GM23338 (cell line): ENCODE measurements at places on chromosomes 11 and 22. TPM values are rescaled to one million over a fixed set of nuclear protein-coding genes. Genes with fewer than 3 reads are reported as not detected.

DNA sequence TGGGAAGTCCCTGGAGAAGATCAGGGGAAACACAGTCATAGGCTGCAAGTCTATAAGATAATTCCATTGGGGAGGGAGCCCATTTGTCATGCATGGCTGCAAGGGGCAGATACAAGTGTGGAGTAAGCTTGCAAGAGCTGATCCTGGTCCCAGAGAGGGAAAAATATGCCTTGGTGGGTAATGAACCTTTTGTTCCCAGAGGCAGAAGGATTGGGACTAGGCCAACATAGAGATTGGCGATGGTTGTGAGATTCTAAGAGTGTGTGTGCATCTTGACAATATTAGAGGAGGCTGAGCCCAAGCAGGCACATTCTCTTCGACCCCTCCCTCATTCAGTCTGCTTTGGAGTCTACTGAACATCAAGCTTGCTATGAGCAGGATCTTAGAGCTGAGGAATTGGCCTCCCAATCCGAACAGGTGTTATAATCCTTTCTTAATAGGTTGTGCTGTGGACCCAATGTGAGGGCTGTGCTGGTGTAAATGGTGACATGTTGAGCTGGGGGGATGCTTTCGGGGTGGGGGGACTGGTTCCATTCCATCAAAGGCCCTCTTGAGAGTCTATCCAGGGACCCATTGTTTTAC is 18.4 kb downstream of the MIAT start:
- no peak for DNase-seq
- H3K27me3 ChIP-seq: no peaks in the 10 kb centered on the region
- H3K36me3 ChIP-seq: no peaks in the 10 kb centered on the region

GRCh38 chr11:15770798-15771414 is 585.4 kb downstream of the SOX6 start:
- no peaks in the 10 kb centered on the region for H3K27me3 ChIP-seq
- no peak overlapping the region for H3K27ac ChIP-seq

DNA sequence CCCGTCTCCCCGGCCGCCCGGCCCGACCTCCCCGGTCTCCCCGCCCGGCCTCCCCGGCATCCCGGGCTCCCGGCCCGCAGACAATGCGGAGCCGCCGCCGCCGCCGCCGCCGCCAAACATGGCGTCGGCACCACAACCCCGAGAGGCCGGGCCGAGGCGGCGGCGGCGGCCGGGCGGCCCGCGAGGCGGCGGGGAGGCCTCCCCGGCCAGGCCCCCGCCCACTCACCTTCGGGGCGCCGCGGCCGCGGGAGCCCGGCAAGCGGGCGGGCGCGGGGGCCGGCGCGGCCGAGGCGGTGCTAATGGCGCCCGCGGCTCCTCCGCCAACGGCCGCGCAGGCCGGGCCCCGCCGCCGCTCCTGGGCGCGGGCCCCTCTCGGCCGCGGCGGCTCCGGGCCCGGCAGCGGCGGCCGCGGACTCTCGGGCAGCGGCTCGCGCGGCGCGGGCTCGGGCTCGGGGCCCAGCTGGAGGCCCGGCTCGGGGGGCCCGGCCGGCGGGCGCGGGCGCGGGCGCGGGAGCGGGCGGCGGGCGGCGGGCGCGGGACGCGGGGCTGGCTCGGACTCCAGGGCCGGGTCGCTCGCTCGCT is 311 bp downstream of the BRD1 start:
- 0 out of 2 replicates have a peak, but pooled peaks cover 4% of the 10 kb centered on the region for H3K27me3 ChIP-seq
- no peak for DNase-seq
- no peak overlapping the region for H3K27ac ChIP-seq
- H3K4me1 ChIP-seq: peaks cover 8% of the 10 kb centered on the region; the same call in 1 of the 2 replicates
- peak overlapping the region; percentile 91 for H3K4me3 ChIP-seq
- H3K36me3 ChIP-seq: peaks cover 6% of the 10 kb centered on the region; the same call in 1 of the 2 replicates

DNA sequence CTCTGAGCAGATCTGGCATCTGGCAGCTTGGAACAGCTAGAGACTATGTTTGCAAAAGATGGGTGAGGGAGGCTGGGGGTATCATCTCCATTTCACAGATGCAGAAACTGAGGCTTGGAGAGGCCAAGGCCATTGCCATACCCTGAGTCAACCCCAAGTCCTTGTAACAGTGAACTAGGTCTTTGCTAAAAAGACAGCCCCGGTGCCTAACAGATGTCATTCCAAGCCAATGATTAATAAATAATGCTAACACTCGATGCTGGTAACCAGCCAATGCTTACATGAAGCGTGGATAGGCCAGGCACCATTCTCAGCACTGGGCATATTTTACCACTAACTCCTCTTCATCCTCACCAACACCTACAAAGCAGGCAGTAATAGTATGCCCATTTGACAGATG is 164.0 kb downstream of the MN1 start:
- H3K36me3 ChIP-seq: no peaks in the 10 kb centered on the region
- peaks cover 33% of the 10 kb centered on the region for H3K4me1 ChIP-seq
- no peak overlapping the region for H3K27ac ChIP-seq
- no peak overlapping the region for H3K4me3 ChIP-seq
- DNase-seq: no peak
- no peaks in the 10 kb centered on the region for H3K27me3 ChIP-seq

DNA sequence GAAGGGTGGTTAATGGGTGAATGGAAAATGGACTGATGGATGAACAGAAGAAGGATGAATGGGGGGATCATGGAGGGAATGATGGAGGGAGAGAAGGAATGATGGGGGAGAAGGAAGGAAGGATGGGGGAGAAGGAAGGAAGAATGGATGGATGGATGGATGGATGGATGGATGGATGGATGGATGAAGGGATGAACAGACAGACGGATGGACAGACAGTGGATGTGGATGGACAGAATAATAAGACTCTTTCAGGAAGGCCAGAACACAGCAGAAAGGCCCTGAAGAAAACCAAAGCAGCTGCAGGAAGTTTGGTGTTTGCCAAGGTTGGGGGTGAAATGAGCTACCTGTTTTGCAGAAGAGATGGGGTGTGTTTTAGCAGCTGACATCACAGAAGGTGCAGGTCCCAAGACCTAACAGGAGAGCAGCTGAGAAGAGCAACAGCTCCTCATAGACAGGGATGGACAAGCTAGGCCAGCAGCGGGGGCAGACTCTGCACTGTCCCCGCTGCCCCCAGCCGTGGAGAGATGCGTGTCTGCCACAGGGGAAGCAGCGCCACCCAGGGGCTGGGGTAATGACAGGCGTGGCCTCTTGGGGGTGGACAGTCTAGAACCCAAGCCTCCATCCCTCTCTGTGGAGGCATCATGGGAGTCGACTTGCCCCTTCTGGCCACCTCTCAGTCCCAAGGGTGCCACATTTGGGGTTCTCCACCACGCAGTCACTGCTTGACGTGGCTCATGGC is 17.9 kb downstream of the C1QTNF6 start:
- H3K4me3 ChIP-seq: no peak overlapping the region
- H3K4me1 ChIP-seq: peaks cover 15% of the 10 kb centered on the region
- DNase-seq: no peak
- H3K27me3 ChIP-seq: no peaks in the 10 kb centered on the region

- H3K27me3 ChIP-seq: no peaks in the 10 kb centered on the region
- no peaks in the 10 kb centered on the region for H3K4me1 ChIP-seq
- no peak for DNase-seq
- H3K27ac ChIP-seq: 0 out of 2 replicates have a peak overlapping the region, but pooled peaks have one; percentile 76
- H3K4me3 ChIP-seq: no peak overlapping the region
- H3K36me3 ChIP-seq: peaks cover 78% of the 10 kb centered on the region
Measured at GRCh38 chr22:37870273-37870672, 21.1 kb downstream of the EIF3L start.

- DNase-seq: no peak
- no peak overlapping the region for H3K27ac ChIP-seq
- no peaks in the 10 kb centered on the region for H3K4me1 ChIP-seq
- no peak overlapping the region for H3K4me3 ChIP-seq
- no peaks in the 10 kb centered on the region for H3K27me3 ChIP-seq
Measured at GRCh38 chr22:29541845-29542244, 11.7 kb downstream of the THOC5 start.

- peaks cover 22% of the 10 kb centered on the region; the same call in 1 of the 2 replicates for H3K36me3 ChIP-seq
- no peaks in the 10 kb centered on the region for H3K27me3 ChIP-seq
- H3K27ac ChIP-seq: no peak overlapping the region
- DNase-seq: no peak
Measured at GRCh38 chr11:65713212-65713969, 1.3 kb downstream of the KAT5 start.

- no peak overlapping the region for H3K4me3 ChIP-seq
- H3K4me1 ChIP-seq: no peaks in the 10 kb centered on the region
- no peak overlapping the region for H3K27ac ChIP-seq
- no peaks in the 10 kb centered on the region for H3K36me3 ChIP-seq
- H3K27me3 ChIP-seq: no peaks in the 10 kb centered on the region
- no peak for DNase-seq
Measured at GRCh38 chr11:114191893-114192292, 104.3 kb upstream of the NNMT start.

GRCh38 chr11:26780376-26781085 is 58.7 kb upstream of the SLC5A12 start:
- no peaks in the 10 kb centered on the region for H3K36me3 ChIP-seq
- H3K4me3 ChIP-seq: no peak overlapping the region
- H3K27ac ChIP-seq: no peak overlapping the region
- no peaks in the 10 kb centered on the region for H3K4me1 ChIP-seq
- no peaks in the 10 kb centered on the region for H3K27me3 ChIP-seq

DNA sequence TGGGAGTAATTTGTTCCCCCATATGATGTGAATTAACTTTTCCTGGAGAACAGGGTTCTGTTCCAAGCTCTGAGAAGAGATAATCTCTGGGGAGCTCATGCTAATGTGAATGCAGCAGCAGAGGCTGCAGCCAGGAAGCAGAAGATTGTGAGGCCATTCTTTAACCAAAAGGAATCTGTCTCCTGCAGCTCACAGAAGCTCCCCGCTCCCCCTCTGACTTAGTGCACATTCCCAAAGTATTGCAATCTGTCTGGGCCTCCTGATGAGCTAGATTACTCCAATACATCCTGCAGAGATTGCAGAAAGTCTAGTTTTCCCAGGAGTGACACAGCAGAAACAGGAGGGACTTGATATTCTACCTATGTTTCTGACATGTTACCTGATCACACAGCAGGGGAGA is 420.6 kb upstream of the FAT3 start:
- H3K4me1 ChIP-seq: peaks cover 32% of the 10 kb centered on the region
- H3K27ac ChIP-seq: peak overlapping the region; percentile 15; the same call in 1 of the 2 replicates
- H3K4me3 ChIP-seq: peak overlapping the region; percentile 34; the same call in 1 of the 2 replicates
- H3K27me3 ChIP-seq: no peaks in the 10 kb centered on the region
- H3K36me3 ChIP-seq: no peaks in the 10 kb centered on the region
- peak; percentile 77 for DNase-seq

- no peaks in the 10 kb centered on the region for H3K27me3 ChIP-seq
- DNase-seq: peak; percentile 46
- no peak overlapping the region for H3K27ac ChIP-seq
- peaks cover 27% of the 10 kb centered on the region for H3K4me1 ChIP-seq
- H3K36me3 ChIP-seq: no peaks in the 10 kb centered on the region
- H3K4me3 ChIP-seq: peak overlapping the region; percentile 90
Measured at GRCh38 chr22:41094041-41094593, 1.7 kb downstream of the EP300 start.

DNA sequence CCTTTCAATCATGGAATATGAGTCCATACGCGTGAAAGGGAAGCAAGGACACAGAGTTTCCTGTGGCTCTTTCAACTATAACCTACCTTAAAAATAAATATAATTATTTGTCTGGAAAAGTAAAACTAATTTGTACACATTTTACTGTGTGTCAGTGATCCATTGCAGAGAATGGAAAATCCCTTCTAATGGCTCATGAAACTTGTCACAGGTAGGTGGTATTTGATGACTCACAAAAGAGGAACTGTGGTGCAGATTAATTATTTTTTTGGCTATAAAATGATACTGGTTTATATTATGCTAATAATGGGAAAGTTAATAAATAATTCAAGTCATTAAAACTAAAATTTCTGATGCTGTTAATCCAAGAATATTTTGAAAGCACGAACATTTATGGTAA is 792.2 kb downstream of the METTL15 start:
- H3K27me3 ChIP-seq: no peaks in the 10 kb centered on the region
- no peak overlapping the region for H3K4me3 ChIP-seq
- no peaks in the 10 kb centered on the region for H3K4me1 ChIP-seq
- H3K27ac ChIP-seq: no peak overlapping the region
- no peaks in the 10 kb centered on the region for H3K36me3 ChIP-seq

GRCh38 chr11:32073644-32074026 is 17.2 kb upstream of the RCN1 start:
- no peak overlapping the region for H3K27ac ChIP-seq
- H3K4me3 ChIP-seq: no peak overlapping the region
- H3K36me3 ChIP-seq: no peaks in the 10 kb centered on the region
- H3K4me1 ChIP-seq: peaks cover 7% of the 10 kb centered on the region
- DNase-seq: no peak

DNA sequence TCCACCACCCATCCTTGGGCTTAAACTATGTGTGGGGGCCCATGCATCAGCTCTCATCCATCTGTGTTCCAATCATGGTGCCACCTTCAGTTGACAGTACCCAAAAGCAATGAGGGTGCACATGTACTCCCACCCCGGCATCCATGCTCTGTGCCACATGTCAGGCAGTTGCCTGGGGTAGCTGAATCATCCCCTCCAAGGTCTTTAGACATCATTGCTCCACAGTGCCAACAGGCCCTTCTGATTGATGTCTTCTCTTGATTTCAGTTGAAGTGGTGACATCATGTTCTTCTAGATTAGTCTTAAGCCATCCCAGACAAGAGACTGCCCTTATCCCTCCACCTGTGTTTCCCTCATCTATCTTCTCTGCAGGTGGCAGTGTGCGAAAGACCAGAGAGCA is 42.5 kb downstream of the TMPRSS5 start:
- no peaks in the 10 kb centered on the region for H3K36me3 ChIP-seq
- no peaks in the 10 kb centered on the region for H3K27me3 ChIP-seq
- H3K27ac ChIP-seq: no peak overlapping the region
- no peak overlapping the region for H3K4me3 ChIP-seq
- DNase-seq: no peak

GRCh38 chr11:35579557-35580396 is 38.5 kb upstream of the FJX1 start:
- H3K27ac ChIP-seq: no peak overlapping the region
- H3K4me3 ChIP-seq: no peak overlapping the region
- DNase-seq: no peak
- no peaks in the 10 kb centered on the region for H3K4me1 ChIP-seq
- H3K36me3 ChIP-seq: no peaks in the 10 kb centered on the region

- no peaks in the 10 kb centered on the region for H3K4me1 ChIP-seq
- no peaks in the 10 kb centered on the region for H3K36me3 ChIP-seq
- no peaks in the 10 kb centered on the region for H3K27me3 ChIP-seq
- no peak for DNase-seq
Measured at GRCh38 chr11:88100151-88100550, 75.1 kb downstream of the RAB38 start.

GRCh38 chr11:129312730-129313503 is 62.7 kb upstream of the BARX2 start:
- H3K4me3 ChIP-seq: no peak overlapping the region
- no peaks in the 10 kb centered on the region for H3K36me3 ChIP-seq
- no peak for DNase-seq

Gene CCDC15
- 3.3 and 8.0 TPM in 2 replicates for total RNA-seq

Gene GDPD4
- not detected in 2 replicates for total RNA-seq

Gene ADORA2A
- 11.0 and 13.5 TPM in 2 replicates for total RNA-seq

Gene GRIK4
- total RNA-seq: 1.4 and 2.2 TPM in 2 replicates

Gene FAT3
- 64.2 and 78.0 TPM in 2 replicates for total RNA-seq

Gene C11orf16
- total RNA-seq: not detected in 2 replicates

Gene MRPL49
- total RNA-seq: 61.9 and 64.9 TPM in 2 replicates

Gene AQP11
- total RNA-seq: 1.7 and 1.8 TPM in 2 replicates

Gene DEFB108B
- not detected in 2 replicates for total RNA-seq
